ENCODE measurements at places on chromosomes 16 and 17. TPM values are rescaled to one million over a fixed set of nuclear protein-coding genes. Genes with fewer than 3 reads are reported as not detected.

- DNase-seq: no peak
These were observed 135.8 kb downstream of the CDH8 start for GRCh38 chr16:61900482-61900881.

DNA sequence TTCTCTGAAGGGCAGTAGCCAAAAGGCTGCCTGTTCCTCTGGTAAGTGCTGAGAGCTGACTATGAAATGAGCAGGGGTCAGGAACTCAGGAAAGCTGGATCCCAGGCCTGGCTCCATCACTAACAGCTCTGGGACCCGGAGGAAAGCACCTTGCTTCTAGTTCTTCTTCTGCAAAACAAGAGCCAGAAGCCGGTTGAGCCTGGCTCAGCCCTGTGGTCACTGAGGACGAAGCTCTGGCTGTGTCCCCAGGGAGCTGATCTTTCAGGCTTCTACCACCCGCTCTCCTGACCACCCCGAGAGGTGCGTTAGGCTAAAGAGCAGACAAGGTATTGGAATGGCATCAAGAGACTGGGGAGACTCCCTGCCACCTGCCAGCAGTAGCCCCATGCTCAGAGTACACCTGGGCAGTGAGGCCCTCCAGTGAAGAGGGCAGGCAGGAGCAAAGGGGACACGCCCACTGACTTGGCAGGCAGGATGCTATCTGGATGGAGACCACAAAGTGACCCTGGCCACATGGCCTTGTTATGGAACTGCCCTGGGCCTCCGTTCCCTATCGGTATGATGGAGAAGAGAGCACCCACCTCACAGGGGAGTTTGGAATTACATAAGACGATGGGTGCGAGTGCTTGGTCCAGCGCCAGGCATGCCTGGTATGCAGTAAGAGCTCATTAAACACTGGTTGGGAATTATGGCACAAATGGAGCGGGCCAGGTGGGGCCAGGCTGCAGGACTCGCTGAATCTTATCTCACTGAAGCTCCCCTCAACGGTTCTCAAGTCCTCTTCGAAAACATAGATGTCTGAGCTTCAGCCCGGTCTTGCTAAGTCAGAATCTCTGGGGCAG is 61.4 kb downstream of the COG7 start:
- no peak for DNase-seq

GRCh38 chr16:19389246-19389645 is 28.4 kb upstream of the TMC5 start:
- DNase-seq: peak; percentile 55

DNA sequence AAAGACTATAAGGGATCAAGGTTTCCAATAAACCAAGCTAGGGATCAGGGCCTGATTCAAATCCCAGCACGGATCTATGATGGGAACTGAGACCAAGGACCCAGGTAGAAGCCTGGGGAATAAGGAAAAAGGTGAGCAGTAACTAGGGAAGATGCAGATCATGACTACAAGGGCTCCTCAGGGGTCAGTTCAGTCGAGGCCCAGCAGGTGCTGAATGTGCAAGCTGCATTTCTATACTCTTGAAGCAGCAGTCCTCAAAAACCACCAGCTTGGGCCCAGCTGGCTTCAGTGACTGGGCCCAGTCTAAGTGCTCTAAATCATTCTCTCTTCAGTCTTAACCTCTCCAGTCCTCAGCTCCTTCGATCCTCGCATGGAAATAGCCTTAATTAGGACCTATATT is 228.8 kb upstream of the AXIN2 start:
- no peak for DNase-seq

GRCh38 chr17:62807812-62808575 is at the start of gene MARCHF10:
Gene MARCHF10, minus strand, starts transcription at chr17:62808314. Its CDS starts 6,579 bp downstream, at chr17:62801735.
- DNase-seq: no peak

DNA sequence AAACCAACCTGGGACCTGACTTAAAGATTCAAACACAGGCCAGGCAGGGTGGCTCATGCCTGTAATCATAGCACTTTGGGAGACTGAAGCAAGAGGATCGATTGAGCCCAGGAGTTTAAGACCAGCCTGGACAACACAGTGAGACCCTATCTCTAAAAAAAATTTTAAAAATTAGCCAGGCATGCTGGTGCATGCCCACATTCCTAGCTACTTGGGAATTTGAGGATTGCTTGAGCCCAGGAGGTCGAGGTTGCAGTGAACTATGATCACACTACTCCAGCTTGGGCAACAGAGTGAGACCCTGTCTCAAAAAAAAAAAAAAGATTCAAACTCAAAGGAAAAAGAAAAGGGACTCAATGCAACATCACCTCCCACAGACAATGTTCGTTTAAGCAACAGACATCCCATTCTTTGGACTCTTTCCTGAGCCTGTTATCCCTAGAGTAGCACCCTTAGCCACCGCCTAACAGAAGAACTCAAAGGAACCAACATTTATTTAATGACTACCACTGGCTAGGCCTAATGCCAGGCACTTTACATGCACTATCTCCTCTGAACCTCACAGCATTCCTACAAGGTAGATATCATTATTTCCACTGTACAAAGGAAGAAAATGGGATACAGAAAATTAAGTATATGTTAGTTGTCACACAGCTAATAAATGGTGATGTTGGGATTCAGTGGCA is 12.7 kb downstream of the MYO18A start:
- DNase-seq: no peak

DNA sequence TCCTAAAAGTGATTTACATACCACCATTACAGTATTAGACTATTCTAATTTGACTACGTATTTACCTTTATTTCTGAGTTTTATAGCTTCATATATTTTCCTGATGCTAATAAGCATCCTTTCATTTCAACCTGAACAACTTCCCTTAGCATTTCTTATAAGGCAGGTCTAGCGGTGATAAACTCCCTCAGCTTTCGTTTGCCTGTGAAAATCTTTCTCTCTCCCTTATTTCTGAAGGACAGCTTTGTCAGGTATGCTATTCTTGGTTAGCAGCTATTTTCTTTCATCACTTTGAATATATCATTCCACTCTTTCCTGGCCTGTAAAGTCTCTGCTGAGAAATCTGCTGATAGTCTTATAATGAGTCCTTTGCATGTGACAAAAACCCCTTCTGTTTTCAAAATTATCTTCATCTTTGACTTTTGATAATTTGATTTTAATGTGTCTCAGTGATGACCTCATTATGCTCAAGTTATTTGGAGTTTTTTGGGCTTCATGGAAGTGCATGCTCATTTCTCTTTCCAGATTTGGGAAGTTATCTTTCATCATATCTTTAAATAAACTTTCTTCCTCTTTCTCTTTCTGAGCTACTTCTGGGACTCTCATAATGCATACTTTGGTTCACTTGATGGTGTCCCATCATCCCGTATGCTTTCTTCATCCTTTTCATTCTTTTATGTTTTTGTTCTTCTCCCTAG is 285.4 kb upstream of the PMFBP1 start:
- DNase-seq: no peak

DNA sequence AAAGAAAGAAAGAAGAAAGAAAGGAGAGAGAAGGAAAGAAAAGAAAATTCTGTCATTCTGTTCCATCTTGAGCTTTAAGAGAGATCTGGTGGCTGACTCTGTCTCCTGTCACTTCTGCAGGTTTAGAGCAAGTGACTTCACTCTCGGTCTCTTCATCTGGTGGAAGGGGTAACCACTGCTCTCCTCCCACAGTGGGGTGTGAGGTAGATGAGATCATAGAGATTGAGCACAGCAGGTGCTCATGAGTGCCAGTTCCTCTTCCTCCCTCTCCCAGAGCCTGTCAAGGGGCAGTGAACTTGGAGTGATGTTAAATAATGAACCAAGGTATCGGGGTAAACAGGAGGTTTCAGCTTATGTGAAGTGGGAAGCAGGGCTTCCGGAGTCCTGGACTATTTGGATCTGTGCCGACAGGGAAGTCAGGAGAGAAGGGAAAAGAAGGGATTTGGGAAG is 47.7 kb downstream of the BEAN1 start:
- DNase-seq: no peak

DNA sequence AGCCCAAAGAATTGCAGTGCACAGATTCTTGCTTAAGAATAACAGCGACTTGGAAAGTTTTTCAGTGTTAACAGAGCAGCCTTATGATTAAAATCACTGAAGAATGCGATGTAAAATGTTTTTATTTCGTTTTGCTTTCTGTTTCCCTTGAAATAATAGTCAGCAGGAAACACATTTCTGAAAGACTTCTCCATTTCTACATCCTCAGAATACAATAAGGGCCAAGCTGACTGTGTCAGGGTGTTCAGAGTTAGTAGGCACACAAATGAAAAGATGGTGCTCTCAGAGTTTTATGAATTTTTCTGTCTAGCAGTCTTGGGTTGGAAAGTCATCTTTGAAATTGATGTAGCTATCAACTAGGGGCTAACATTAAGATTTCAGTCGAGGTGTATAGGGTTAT is 582.9 kb upstream of the RBFOX1 start:
- DNase-seq: no peak

- no peak for DNase-seq
These were observed 36.4 kb downstream of the PSME3IP1 start for GRCh38 chr16:57149391-57149790.

GRCh38 chr16:78742501-78743283 is 643.2 kb downstream of the WWOX start:
- DNase-seq: peak; percentile 57

GRCh38 chr16:56632156-56632847 is at the start of gene MT1M:
Gene MT1M, plus strand, starts transcription at chr16:56632659. Its CDS starts 73 bp downstream, at chr16:56632732.
- DNase-seq: no peak

GRCh38 chr17:46796956-46797530 is 21.4 kb downstream of the WNT3 start:
- DNase-seq: no peak

- DNase-seq: no peak
These were observed 155.6 kb downstream of the STX8 start for GRCh38 chr17:9419932-9420453.

- peak; percentile 93 for DNase-seq
These were observed 12.6 kb downstream of the ZBTB4 start for GRCh38 chr17:7466639-7467341.

DNA sequence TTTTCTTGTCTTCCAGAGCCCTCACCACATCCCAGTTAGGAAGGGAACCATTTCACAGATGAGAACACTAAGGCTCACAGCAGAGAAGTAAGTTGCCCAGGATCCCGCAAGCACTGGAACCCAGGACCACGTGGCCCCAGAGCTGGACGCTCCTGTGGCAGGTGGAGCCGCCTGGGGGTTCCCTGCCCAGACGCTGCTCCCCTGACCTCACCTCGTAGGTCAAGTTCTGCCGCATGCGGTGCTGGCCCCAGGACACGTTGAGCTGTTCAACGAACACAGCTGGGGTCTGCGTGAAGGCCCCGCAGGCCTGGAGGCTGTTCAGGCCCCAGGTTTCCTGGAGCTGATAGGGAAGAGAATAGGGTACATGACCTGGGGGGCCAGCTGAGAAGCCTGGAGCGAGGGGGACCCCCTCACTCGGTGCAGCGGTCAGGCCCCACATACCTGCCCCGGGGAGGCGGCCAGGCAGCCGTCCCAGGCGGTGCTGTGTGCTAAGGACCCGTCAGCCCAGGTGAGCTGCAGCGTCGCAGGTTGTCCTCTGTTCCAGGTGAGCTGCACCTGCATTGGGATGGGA is 54.1 kb downstream of the RMI2 start:
- no peak for DNase-seq

DNA sequence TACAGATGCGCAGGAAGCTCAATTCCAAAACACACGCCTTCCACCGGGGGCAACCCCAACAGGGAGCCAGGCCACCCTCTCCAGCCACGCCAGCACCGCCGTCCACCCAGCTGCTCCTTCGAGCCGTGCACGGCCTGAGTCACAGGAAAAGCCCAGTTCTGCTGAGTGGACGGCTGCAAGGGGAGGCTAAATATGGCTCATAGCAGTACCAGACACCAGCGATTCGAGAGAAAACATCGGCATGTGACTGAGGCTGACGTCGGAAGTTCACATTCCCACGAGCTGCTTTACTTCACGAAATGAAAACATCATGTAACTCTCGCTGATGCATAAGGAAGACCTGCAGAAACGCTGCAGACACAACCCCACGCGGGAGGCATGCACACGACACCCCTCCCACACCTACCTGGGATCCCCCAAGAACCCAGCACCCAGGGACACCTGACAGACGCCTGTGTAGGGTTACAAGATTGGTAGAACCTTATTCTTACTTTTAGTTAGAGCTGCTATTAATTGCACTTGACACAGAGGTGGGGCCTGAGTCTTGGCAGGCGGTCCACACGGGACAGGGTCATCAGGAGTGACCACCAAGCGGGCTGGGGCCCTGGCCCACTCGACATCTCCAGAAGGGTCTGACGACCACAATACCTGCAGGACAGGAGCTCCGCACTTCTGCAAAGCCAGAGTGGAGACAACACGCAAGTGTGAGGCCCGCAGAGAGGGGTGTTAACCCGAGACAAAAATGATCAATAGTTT is 116.8 kb downstream of the ANKRD11 start:
- DNase-seq: peak; percentile 67

DNA sequence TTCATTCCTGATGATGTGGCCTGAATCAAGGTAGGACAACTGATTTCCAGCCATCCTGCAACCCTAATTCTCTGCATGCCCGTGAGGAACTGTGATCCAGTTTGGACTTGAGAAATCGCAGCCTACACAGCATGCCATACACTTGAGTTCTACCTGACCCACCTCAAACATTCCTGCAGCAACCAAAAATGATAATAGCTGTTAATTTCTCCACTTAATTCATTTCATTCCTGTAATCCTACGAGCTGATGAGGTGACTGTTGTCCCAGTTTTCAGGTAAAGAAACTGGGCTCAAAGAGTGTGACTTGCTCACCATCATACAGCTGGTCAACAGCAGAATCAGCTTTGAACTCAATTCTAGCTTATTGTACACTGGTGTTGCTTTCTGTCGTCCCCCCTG is 2.2 kb upstream of the GAS7 start:
- DNase-seq: no peak

Gene SEPTIN1
- 0.11 TPM for total RNA-seq

Gene YBX2
- total RNA-seq: not detected

Gene LAT
- total RNA-seq: 1.4 TPM

Gene TMEM235
- total RNA-seq: not detected

Gene KRT12
- not detected for total RNA-seq

Gene ZFPM1
- total RNA-seq: 2.0 TPM

Gene CDH8
- total RNA-seq: not detected

Gene HSBP1
- total RNA-seq: 214 TPM

Gene RASD1
- 11.7 TPM for total RNA-seq

Gene CD300E
- total RNA-seq: not detected

Gene KRTAP4-4
- not detected for total RNA-seq

Gene KLHL10
- not detected for total RNA-seq

Gene KRT20
- not detected for total RNA-seq

Gene OR3A3
- total RNA-seq: not detected

Data from adrenal gland (tissue), 19 donors.